ENCODE measurements at places on chromosomes 3 and 15. TPM values are rescaled to one million over a fixed set of nuclear protein-coding genes. Genes with fewer than 3 reads are reported as not detected.

The MYLK gene
- not detected for total RNA-seq

The SYNPR gene
- not detected for total RNA-seq

The CRYBG3 gene
- 6.4 TPM for total RNA-seq

The LINS1 gene
- total RNA-seq: 37.0 TPM

The LDHAL6B gene
- not detected for total RNA-seq

The BTLA gene
- 18.7 TPM for total RNA-seq

The LCMT2 gene
- 9.1 TPM for total RNA-seq

The CKMT1A gene
- 0.41 TPM for total RNA-seq

The ZIC1 gene
- total RNA-seq: not detected

The GLDN gene
- not detected for total RNA-seq

The ACOX2 gene
- not detected for total RNA-seq

The CASR gene
- total RNA-seq: 0.19 TPM

The HYPK gene
- total RNA-seq: 16.7 TPM

The ERICH6 gene
- total RNA-seq: not detected

The CFAP20DC gene
- 2.4 TPM for total RNA-seq

The DUOXA2 gene
- total RNA-seq: not detected

The SCG5 gene
- 1.6 TPM for total RNA-seq

The LEKR1 gene
- total RNA-seq: 0.56 TPM

The ZNF770 gene
- total RNA-seq: 38.5 TPM

The FEM1B gene
- total RNA-seq: 34.2 TPM

The PLA1A gene
- total RNA-seq: 0.34 TPM

The FOXB1 gene
- 1.5 TPM for total RNA-seq

The GPR27 gene
- total RNA-seq: 1.3 TPM

The CHRNA5 gene
- 4.0 TPM for total RNA-seq

The TIMMDC1 gene
- 105 TPM for total RNA-seq

The TTLL13 gene
- total RNA-seq: 0.55 TPM

The MNS1 gene
- total RNA-seq: 0.36 TPM

The STRIT1 gene
- not detected for total RNA-seq

The CAMK2N2 gene
- total RNA-seq: 0.51 TPM

The OR5H2 gene
- total RNA-seq: not detected

The PLIN1 gene
- total RNA-seq: 0.31 TPM

The ENTPD3 gene
- not detected for total RNA-seq

The PLXNA1 gene
- total RNA-seq: 8.8 TPM

The WDR93 gene
- not detected for total RNA-seq

The GOLGA6L9 gene
- total RNA-seq: 1.8 TPM

The AP3B2 gene
- 0.40 TPM for total RNA-seq

The NBEAL2 gene
- total RNA-seq: 117 TPM

All from activated CD4-positive, alpha-beta memory T cell treated with anti-CD3 and anti-CD28 coated beads for 36 hours (primary cell).